ENCODE measurements at places on chromosomes 3 and 15. TPM values are rescaled to one million over a fixed set of nuclear protein-coding genes. Genes with fewer than 3 reads are reported as not detected.

GRCh38 chr3:45269952-45270351 lies 43.9 kb upstream of the TMEM158 start:
- DNase-seq, result no peak

DNA sequence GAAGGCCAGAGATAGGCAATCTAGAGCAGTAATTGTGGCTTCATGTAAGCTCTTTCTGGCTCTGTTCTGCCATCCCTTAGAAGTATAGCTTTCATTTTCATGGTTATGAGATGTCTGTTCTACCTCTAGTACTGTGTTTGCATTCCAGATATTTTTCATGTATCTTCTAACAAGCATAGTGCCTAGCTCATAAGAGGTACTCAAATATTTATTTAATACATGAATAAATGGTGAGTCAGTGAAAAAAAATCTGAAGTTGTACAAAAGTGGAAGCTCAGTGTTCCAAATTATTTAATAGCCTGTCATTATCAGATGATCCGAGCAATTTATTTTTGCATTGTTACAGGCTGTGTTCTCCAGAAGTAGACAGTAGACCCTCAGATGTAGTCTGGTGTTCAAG lies 64.3 kb downstream of the OXSM start:
- DNase-seq, result no peak

DNA sequence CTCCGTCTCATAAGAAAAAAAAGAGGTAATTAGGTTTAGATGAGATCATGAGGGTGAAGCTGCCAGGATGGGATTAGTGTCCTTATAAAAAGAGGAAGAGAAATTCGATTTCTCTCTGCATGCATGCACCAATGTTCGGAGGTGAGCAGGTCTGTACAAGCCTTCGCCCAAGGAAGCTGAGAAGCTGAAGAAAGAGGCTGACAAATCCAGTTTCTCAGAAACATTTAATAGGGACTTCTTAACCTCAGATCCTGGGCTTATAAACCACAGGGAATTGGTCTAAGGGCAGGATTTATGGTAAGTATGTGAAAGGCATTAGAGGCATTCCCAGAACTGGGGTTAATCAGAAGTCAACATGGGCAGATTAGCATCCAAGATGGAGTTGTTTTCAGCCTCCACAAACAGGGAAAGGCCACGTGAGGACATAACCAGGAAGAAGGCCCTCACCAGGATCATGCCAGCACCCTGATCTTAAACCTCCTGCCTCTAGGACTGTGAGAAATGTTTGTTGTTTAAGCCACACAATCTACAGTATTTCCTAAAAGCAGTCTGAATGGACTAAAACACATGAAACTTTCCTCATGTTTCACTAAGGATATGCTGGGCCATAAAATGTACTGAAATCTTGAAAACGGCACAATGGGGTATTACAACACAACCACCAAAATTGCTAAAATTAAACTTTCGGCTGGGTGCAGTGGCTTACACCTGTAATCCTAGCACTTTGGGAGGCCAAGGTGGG lies 11.3 kb downstream of the SHISA5 start:
- no peak for DNase-seq

- no peak for DNase-seq
Measured at GRCh38 chr15:33453761-33454160, 143.0 kb downstream of the RYR3 start.

The ATP2B2 gene
- total RNA-seq, result 0.09 TPM

The UBAP1L gene
- 2.9 TPM for total RNA-seq

DNA sequence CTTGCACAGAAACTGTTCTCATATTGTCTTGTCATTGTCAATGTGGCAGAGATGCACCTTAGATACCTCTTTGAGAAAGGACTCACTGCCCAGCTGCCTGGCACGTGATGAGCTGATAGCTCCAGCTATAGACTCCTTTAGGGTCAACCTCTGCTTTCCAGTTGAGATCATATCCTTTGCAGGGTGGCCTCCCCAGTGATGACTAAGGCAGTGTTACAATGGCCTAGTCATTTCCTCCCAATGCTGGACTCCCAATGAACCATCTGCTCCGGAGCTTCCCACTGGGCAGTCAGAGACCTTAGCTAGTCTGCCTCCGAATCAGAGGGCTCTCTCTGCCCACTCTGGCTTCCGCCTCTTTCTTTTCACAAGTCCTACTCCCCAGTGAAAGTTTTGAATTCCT lies 79.5 kb downstream of the CHRD start:
- no peak for DNase-seq

- no peak for DNase-seq
Measured at GRCh38 chr15:33132722-33133345, 61.7 kb downstream of the FMN1 start.

The SAMD7 gene
- not detected for total RNA-seq

The TUSC7 gene
- total RNA-seq, result not detected

The MYRIP gene
- total RNA-seq, result 2.7 TPM

DNA sequence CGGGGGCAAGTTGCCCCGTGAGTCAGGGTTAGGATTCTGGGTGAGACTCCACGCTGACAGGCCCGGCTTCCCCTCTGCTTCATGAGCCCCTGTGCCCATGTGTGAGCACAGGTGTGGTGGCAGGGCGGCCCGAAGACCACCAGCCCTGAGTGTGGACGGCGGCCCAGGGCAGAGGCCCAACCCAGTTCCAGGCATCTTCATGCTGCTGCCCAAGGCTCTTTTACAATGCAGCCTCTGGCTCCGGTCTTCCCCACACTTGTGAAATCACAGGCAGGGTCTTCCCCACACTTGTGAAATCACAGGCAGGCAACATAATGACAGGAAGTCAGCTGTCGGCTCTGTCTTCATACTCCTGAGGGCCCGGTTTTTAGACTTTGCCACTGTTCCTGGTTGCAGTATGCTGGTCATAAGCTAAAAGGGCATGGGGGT lies 78.8 kb downstream of the AAGAB start:
- DNase-seq, result no peak

GRCh38 chr3:21573291-21573690 lies 177.7 kb downstream of the ZNF385D start:
- no peak for DNase-seq

The GPR176 gene
- total RNA-seq, result 8.6 TPM

GRCh38 chr3:88991496-88991895 lies 115.9 kb upstream of the EPHA3 start:
- no peak for DNase-seq
